ENCODE measurements at places on chromosomes 11 and 22.
A peak's percentile ranks its signal among the peaks of the same experiment; 100 is the strongest.

DNA sequence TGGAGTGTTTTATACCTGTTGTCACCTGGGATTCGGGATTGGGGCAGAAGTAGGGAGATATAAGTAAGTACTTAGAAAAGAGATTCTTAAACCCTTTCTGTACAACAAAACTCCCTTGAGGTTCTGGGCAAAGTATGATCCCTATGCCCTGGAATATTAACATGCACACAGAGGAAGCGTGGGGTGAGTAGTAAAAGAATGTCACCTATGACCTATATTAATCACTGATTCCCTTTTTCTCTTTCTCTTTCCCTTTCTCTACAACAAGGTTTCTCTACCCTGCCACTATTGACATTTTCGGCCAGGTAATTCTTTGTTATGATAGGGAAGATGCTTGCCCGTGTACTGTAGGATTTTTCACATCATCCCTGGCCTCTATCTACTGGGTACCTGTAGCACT, 209.7 kb upstream of the PLET1 start:
- no peak for DNase-seq

- no peak for DNase-seq
Measured at GRCh38 chr11:6900327-6900999, 8.2 kb upstream of the OR2D2 start.

DNA sequence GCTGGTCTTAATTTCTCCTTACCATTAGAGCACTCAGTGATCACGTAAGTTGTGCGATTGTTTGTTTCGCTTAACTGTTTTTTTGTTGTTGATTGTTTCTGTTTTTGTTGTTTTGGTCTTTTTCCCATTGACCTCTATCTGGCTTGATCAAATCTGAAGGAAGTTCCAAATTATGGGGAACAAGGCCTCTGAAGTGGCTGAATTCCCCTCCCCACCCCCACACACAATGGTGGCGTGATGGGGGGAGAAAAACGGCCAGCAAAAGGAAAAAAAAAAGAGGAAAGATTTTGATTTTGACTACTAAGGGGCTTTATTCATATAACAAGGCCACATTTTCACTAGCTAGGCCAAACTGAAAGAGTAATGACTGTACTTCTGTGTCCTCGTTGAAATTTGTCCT, 53.6 kb downstream of the OSBPL5 start:
- DNase-seq = no peak

DNA sequence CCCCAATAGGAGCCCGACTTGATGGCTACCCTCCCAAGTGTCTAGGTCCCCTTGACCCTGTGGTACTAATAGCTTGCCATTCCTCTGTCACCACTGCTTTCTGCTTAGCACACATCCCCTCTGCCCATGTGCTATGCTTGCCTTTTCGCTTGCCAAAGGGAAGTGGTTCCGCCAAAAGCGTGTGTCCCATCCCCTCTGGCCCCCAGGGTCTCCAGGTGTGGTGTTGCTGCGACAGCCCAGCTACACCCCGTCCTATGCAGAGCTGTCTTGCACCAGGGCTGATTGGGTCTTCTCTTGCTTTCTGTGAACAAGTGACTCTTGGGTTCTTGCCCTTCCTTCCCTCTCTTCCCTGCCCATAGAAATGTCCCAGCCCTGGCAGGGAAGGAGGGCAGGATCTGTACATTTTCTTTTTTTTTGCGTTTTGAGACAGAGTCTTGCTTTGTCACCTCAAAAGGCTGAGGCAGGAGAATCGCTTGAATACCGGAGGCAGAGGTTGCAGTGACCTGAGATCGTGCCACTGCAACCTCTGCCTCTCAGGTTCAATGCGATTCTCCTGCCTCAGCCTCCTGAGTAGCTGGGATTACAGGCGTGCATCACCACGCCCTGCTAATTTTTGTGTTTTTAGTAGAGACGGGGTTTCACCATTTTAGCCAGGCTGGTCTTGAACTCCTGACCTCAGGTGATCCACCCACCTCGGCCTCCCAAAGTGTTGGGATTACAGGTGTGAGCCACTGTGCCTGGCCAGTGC, 3.9 kb downstream of the TANGO2 start:
- DNase-seq = no peak

GRCh38 chr11:16745950-16746605, 7.6 kb downstream of the C11orf58 start:
- no peak for DNase-seq

- no peak for DNase-seq
Measured at GRCh38 chr11:2250041-2250440, 20.3 kb downstream of the ASCL2 start.

- DNase-seq = no peak
Measured at GRCh38 chr11:117126223-117126965, 17.7 kb upstream of the PAFAH1B2 start.

DNA sequence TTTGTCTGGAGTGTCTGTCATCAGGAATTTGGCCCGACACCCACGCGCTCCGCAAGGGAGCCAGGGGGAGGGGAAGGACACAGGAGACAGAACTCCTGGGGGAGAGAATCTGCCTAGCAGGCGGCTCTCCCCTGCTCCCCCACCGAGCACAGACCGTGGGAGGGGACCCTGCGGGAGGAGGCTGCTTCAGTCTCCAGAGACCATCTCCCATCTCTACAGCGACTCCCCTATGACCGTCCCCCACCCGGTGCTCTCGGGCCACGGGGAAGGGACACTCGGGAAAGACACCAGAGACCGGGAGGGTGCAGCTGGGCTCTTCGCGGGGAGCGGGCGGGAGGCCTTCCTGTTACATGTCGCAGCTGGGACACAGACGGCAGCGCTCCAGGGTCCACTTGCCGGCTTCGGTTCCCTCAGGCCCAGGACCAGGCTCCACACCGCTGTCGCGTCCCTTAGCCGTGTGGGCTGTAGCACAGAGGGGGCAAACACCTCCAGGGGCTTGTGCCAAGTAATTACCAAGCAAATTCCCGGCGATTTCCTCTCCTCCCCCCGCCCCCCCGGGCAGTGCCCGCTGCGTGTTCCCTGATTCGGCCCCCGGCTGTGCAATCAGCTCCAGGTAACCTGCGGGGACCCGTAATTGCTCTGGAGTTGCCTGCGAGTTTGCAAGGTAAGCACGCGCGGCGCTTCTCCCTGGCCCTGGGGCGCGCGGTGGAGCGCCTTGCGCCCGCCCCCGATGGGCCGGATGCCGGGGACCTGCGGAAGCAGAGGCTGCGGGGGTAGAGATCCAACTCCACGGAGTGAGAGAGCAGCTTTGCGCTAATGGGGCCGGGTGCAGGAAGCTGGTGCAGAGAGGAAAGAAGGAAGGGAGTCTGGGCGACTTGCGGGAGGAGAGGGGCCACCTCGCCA, 155.1 kb upstream of the CADM1 start:
- DNase-seq = no peak

GRCh38 chr22:24496661-24497060, 1.5 kb downstream of the UPB1 start:
- no peak for DNase-seq

GRCh38 chr11:22416462-22416861, 78.3 kb downstream of the SLC17A6 start:
- DNase-seq = no peak

- no peak for DNase-seq
Measured at GRCh38 chr11:115238791-115239190, 265.4 kb downstream of the CADM1 start.

DNA sequence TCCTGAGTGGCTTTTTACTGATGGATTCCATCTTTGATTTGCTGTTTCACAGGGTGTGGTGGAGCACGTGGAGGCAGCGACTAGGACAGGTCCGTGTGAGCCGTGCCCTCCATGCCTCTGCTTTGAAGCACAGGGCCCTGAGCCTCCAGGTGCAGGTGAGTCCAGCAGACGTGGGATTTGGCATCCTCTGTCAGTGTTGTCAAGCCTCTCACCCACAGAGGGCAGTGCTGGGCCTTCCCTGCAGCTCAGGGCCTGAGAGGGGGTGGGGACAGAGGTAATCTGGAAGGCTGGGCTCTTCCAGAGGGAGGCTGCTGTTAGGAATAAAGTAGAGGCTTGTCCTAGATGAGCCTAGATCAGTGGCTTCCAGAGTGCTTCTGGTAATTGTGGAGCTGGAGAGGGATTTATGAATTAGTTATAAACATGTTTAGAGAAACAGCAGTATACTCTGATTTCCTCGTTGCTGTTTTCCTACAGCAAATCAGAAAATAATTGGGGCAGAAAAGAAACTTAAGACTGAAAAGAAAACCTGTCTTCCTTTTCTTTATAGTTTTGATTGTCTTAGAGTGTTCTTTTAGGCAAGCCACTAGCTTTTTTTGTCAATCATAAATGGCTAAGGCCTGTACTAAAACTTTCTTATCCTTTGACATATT, 65.0 kb downstream of the SFI1 start:
- peak; percentile 17 for DNase-seq

DNA sequence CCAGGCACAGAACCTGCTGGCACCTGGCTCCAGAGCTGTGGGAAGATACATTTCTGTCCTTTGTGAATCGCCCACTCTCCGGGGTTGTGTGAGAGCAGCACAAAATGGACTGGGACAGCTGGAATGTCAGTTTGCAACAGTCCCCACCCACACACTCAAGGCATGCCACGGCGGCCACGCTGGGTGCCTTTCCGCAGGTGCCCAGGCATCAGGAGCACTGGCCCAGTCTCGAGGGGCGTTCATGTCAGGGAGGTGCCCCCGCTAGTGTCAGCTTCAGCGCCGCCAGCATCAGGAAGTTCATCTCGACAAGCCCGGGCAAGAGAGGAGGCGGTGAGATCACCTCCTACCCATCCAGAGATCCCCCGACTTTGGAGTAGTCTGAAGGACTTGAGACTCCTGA, 2.1 kb downstream of the TP53AIP1 start:
- DNase-seq = no peak

GRCh38 chr11:2321311-2321683, 19.5 kb downstream of the TSPAN32 start:
- DNase-seq = no peak

- no peak for DNase-seq
Measured at GRCh38 chr22:29780748-29781676, 13.8 kb downstream of the UQCR10 start.

GRCh38 chr11:111922803-111923202, 4.1 kb downstream of the C11orf52 start:
- no peak for DNase-seq

DNA sequence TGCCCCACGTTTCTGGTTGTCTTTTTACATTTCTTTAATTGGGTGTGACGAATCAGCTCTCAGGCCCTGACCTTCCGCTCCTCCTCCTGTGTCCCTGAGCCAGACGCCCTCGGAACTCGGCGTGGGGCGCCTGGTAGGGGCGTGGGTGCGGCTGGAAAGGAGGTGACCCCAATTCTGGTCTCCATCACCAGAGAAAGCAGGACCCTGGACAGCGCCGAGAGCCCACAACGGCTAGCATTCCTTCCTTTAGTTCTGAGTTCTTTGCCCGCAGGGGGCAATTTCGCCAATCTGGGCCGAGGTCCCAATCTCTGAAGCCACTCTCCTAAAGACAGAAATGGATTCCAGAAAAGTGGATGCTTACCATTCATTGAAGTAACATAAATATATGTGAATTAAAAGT, 11.7 kb upstream of the RBMXL2 start:
- no peak for DNase-seq

GRCh38 chr11:80388536-80388935, 947.7 kb upstream of the TENM4 start:
- DNase-seq = no peak

GRCh38 chr22:47189056-47189916, 426.8 kb downstream of the TBC1D22A start:
- no peak for DNase-seq

GRCh38 chr11:111541254-111542061, 938 bp downstream of the LAYN start:
- no peak for DNase-seq

- DNase-seq = no peak
Measured at GRCh38 chr11:63244862-63245261, 1.5 kb upstream of the SLC22A25 start.

GRCh38 chr11:36628765-36629244, 30.8 kb upstream of the RAG2 start:
- DNase-seq = no peak

DNA sequence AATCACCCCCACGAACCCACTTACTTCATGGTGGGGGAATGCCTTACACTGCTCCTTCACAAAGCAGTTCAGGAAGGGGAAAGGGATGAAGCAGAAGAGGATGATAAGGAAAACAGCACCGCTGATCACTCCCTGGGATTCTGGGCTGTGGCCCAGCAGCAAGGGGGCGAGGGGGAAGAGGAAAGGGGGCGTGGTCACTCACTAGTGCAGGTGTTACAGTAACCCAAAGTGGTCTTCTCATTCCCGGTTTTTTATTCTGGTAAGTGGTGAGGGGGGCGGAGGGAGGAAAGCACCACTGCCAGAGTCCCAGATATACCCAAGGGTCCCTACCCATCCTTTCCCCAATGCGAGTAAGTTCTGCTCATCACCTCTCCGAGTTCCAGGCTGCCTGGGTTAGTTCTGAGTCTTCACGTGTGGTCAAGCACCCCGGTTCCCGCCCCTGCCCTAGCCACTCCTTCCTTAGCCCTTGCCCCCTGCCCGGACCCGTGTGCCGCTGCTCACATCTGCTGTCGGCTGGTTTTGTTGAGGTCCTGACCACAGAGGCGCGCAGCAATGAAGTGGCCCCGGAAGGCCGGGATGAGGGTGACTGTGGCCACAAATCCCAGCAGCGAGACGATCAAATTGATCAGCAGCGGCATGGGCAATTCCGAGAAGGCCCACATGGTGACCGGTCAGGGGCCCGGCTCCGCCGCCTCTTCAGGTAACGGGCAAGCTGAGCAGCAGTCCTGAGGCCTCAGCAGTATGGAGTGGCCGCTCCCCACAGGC, 477 bp downstream of the DPAGT1 start:
- DNase-seq = no peak

DNA sequence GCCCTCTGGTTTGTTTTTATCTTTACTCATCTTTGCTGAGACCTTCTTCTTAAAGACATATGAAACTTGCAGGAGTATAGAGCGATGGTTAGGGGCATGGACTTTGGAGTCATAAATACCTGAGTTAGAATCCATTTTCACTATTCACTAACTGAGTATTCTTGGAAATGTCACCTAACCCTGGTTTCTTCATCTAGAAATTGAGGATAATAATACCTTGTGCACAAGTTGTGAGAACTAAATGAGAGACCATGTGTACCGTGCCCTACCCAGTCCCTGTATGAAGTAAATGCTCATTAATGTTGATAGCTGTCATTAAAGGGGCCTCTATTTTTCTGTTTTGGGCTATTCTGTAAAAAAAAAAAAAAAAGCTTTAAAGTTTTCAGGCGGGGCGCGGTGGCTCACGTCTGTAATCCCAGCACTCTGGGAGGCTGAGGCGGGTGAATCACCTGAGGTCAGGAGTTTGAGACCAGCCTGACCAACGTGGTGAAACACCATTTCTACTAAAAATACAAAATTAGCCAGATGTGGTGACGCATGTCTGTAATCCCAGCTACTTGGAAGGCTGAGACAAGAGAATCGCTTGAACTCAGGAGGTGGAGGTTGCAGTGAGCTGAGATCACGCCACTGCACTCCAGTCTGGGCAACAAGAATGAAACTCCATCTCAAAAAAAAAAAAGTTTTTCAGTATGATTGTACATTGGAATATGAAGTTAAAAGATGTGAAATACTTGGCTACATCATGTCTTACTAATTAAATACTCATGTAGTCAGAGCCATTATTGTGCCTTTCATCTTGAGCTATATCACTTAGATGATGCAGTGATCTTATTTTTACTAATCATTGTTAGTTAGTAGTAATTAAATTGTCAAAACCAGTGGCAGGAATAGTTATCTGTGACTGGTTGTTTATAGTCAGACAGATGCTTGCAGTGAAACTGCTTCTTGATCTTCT, 95.0 kb downstream of the AMOTL1 start:
- DNase-seq = no peak

GRCh38 chr11:6127881-6128280, 20.4 kb downstream of the OR56B4 start:
- DNase-seq = no peak

All from stimulated activated CD4-positive, alpha-beta T cell treated with anti-CD3 and anti-CD28 coated beads, TNF-alpha, amount 100 ng/mL, for 48 hours (primary cell).